ENCODE measurements at places on chromosomes 3 and 15. TPM values are rescaled to one million over a fixed set of nuclear protein-coding genes. Genes with fewer than 3 reads are reported as not detected.

DNA sequence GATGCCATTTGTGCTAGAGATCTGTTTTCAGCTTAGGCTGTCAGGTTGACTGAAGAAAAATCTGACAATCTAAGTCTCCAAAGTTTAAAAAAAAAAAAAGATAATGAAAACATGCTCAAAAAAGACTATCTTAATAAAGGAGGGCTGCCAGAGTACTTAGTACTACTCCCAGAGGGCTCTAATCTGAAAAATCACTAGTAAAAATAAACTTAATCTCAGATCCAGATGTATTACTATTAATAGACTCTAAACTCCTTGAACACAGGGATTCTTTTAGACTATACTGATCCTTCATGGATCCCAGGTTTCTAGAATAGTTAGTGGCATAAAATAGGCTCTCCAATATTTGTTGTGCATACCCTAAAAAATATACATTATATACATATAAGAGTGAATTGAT, 34.0 kb downstream of the TOPBP1 start:
- DNase-seq = no peak

DNA sequence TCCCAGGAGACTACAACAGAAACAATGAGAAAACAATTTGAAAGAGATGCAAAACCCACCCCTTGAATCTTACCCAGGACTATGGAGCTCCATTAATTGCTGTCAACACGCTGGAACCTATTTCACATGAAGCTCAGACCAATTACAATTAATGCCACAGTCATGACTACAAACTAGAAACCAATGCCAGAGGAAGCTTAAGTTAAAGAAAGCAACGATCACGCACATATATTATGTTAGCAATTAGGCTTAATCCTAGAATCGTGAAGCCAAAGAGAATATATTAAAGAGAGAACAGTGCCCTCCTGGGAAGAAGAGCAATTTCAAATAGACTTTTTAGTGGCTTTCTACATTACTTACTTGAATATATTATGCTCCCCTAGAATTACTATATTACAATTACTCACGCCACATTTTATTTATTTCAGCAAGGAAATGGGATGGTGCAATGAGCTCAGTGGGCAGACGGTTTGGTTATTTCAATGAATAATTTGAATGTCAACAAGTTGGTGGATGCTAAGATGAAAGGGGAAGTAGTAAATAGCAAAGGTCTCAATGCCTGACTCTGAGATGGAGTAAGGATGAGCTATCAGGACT, 125.5 kb downstream of the GREM1 start:
- DNase-seq = no peak

DNA sequence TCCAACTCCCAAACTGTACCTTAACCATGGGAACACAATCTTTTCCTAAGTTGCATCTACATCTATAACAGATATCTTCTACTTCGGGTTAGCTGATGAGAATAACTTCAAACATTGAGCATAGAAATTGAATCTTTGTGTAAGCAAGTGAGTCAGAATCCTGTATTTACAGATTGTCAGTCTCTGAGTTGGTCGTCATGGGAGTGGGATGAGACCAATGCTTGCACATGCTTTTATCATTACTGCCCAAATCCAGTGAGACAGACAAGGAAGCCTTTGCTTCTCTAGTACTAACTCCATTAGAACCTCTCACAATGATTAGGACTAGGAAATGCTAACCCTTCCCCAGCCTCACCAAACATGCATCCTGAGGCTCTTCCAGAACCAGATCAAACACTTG, 587.1 kb upstream of the ZNF717 start:
- no peak for DNase-seq

- DNase-seq = no peak
Measured at GRCh38 chr3:13571264-13571663, 22.3 kb downstream of the FBLN2 start.

- DNase-seq = no peak
Measured at GRCh38 chr3:111210866-111211564, 139.4 kb downstream of the NECTIN3 start.

The ZNF774 gene
- total RNA-seq = 1.6 TPM

The IGSF11 gene
- not detected for total RNA-seq

GRCh38 chr3:130748981-130749380, 2.4 kb upstream of the PIK3R4 start:
- DNase-seq = no peak

GRCh38 chr3:113439606-113440005, 1.7 kb downstream of the CFAP44 start:
- DNase-seq = no peak

DNA sequence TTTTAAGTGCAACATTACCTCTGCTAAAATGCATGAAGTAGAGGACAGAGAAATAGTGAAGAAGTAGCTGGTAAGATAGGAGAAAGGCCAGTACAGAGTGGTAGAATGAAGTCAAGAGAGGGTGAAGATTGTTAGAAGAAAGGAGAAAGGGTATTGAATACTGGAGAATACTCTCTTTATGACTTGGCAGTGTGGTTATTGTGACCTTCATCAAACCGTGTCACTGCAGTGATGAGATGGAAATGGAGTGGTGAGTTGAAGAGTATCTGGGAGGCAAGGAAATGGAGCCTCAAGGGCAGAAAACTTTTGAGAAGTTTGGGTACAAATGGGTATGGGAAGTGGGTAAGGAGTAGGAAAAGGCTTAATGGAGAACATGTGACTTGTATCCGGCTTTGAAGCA, 24.7 kb downstream of the MINDY2 start:
- DNase-seq = no peak

- DNase-seq = no peak
Measured at GRCh38 chr3:142705198-142705597, 18.6 kb upstream of the TRPC1 start.

The WDR49 gene
- 0.41 TPM for total RNA-seq

- DNase-seq = no peak
Measured at GRCh38 chr3:137264071-137264820, 306.5 kb downstream of the IL20RB start.
